ENCODE measurements at places on chromosomes 12 and 14. TPM values are rescaled to one million over a fixed set of nuclear protein-coding genes. Genes with fewer than 3 reads are reported as not detected.

GRCh38 chr14:28772613-28773012, 6.0 kb downstream of the FOXG1 start:
- no peak for DNase-seq

- no peak for DNase-seq
Measured at GRCh38 chr14:53494587-53494986, 341.5 kb upstream of the DDHD1 start.

DNA sequence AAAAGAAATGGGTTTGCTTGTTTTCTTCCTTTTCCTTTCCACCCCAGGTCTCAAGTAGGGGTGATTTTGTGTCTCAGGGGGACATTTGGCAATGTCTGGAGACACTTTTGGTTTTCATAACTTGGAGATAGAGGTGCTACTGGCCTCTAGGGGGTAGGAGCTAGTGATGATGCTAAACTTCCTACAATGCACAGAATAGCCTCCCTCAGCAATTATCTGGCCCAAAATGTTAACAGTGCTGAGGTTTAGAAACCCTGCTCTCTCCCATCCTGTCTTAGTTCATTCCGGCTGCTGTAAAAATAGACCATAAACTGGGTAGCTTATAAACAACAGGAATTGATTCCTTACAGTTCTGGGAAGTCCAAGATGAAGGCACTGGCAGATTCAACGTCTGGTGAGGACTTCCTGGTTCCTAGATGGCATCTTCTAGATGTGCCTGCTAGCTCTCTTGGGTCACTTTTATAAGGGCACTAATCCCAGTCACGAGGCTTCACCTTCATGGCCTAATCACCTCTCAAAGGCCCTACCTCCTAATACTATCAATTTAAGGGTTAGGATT, 7.4 kb upstream of the GAS2L3 start:
- no peak for DNase-seq

DNA sequence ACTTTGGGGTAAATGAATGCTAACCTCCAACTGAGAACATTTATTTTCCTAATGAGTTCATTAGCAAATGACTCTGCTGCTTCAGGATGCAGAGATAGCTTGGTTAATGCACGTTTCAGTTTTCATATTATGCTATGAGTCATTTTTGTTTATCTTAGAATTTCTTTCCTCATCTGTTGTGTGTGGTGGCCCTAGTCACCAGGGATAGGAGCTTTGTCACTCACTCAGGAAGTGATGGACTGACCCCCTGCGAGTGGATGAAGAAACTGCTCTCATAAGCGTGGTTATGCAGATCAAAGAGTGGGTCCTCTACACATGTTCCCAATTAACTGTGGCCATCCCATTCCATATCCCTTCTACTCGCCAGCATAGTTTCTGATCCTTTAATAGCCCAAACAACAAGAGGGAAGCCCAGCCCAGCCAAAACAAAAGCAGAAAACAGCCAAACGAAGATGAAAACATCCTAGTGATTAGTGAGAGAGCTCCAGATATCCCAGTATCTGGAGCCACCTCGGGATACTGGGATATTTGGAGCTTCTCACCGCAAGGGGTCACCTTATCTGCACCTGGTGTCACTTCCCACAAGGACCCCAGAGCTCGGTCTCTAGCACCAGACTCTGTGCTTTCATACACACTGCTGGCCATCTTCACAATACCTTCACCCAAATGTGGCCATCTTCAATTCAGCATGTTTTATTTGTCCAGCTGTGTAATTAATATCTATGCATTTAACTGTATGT, 8.6 kb downstream of the TC2N start:
- no peak for DNase-seq

- DNase-seq, result no peak
Measured at GRCh38 chr12:124519746-124520145, 47.7 kb downstream of the NCOR2 start.

- DNase-seq, result no peak
Measured at GRCh38 chr12:120346681-120347080, 19.1 kb upstream of the PLA2G1B start.

DNA sequence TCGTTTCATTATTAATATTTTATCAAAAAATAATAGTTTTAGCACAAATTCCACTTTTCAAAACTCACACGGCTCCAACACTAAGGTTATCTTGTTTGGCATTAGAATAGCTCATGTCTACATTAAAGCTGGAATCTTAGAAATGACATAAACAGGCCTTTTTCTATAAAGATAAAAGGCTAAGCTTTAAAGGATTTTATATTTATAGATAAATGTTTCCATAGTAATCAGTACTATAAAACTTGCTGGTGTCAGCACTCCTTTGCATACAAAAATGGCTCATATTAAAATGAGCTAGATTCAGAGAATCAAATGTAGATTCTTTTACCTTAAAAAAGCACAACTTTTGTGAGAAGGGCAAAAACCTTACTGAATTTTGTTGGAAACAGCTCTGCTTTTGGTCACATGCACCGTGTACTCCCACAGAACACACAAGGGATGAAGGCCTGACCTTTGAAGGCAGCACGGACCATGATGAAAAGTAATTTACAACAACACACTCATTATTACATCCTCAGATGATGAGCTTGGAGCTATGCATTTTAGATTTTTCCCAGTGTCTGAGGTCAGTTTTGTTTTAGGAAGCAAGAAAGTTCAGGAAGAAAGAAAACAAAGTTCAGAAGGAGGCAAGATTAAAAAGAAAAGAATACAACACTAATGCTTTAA, 202.8 kb downstream of the BCAT1 start:
- DNase-seq, result no peak

GRCh38 chr14:101417434-101417833, 143.9 kb upstream of the DIO3 start:
- DNase-seq, result no peak

DNA sequence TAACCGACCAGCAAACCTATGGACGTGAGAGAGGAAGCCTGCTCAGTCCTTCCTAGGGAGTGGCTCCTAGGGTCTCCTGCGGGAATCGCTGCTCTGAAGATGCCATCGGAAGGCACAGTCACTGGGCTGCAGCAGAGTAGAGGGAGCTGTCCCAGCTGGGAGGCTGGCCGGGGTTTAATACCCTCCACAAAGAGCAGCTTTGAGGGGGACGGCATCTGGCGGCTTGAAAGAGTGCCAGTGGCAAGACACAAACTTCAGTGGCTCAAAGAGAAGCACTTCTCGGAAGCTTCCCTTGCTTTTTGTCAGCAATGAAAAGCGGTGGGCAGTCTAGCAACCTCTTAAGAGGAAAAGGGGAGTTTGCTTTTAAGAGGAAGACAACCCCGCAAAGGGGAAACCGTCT, 114.6 kb downstream of the TMEM132C start:
- no peak for DNase-seq

DNA sequence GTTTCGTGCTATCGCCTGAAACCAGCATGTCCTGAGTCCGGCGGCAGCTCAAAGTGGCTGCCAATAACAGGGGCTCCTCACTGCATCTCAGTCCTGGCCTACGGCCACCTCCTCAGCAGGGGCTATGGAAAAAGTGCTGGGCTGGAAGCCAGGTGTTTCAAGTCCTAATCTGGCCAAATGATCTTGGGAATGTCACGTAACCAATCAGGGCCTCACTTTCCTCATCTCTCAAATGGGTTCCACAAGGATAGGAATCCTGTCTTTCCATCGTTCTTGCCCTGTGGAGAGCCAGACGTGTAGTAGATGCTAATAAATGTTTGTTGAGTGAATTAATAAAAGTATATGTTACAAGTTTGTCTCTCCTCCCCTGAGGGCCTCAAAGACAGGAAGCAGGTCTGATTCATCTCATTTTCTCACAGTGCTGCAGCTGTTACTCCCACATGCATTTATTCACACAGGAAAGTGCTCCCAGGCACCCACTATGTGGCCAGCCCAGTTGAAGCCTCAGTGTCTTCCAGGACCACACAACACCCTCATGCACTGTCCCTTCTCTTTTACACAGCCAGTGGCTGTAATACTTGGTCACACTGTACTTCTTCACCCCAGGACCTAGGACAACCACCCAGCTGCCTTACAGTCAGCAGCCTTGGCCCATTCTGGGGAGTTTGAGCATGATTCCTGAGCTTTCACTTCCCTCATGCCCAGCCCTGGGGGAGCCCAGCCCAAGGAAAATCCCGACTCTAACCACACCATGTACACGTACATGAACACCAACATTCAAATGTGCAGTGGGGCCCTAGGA, 5.0 kb downstream of the CMKLR1 start:
- DNase-seq, result no peak

DNA sequence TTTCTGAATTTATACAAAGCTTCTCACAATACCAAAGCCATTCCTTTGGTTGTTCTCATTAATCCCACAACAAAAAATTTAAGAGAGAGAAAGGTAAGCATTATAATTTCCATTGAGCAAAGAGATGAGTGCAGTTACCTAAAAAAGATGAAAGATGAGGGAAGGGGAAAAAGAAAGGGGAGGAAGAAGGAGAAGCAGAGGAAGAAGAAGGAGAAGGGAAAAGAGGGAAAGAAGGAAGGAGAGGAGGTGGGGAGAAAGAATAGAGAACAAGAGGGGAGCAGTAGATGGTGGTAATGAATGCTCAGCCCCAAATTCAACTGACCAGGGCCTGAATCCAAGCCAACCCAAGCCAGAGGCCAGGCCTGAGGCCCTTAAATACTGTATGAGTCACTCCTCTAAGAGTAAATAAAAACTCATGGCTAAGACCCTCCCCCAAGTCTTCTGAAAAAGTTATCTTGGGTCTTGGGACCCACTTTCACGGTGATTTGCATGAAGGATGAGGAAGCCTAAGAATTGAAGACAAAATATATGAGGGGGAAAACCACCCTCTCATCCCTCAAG, 144.6 kb downstream of the ITPR2 start:
- no peak for DNase-seq

DNA sequence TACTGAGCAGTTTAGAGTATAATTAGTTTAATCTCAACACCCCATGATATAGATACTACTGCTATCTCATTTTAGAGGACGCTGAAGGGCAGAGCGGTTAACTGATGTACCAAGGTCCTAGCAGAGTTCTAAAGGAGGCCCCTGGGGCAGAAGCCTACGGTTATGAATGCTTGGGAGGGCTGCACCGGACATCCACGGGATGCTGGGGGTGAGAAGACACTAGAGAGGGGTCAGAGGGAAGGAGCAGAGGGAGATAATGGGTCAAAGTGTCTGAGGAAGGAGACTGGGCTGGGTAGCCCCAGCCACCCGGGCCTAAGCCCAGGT, 1.6 kb upstream of the ACTR6 start:
- no peak for DNase-seq

- no peak for DNase-seq
Measured at GRCh38 chr14:76131071-76131965, 20.4 kb upstream of the GPATCH2L start.

DNA sequence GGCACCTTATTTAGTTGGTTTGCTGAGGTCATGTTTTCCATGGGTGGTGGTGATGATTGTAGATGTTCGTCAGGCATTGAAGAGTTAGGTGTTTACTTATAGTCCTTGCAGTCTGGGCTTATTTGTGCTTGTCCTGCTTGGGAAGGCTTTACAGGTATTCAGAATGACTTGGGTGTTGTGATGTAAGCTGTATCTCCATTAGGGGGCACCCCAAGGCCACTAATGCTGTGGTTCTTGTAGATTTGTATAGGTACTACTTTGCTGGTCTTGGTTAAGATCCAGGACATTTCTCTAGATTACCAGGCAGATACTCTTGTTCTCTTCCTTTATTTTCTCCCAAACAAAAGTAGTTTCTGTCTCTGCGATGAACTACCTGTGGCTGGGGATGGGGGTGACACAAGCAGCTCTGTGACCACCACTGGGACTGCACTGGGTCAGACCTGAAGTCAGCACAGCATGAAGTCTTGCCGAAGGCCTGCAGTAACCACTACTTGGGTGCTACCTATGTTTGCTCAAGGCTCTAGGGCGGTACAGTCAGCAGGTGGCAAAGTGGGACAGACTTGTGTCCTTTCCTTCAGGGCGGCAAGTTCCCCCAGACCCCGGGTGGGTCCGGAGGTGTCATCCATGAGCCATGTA, 35.8 kb upstream of the FBXO33 start:
- DNase-seq, result no peak

DNA sequence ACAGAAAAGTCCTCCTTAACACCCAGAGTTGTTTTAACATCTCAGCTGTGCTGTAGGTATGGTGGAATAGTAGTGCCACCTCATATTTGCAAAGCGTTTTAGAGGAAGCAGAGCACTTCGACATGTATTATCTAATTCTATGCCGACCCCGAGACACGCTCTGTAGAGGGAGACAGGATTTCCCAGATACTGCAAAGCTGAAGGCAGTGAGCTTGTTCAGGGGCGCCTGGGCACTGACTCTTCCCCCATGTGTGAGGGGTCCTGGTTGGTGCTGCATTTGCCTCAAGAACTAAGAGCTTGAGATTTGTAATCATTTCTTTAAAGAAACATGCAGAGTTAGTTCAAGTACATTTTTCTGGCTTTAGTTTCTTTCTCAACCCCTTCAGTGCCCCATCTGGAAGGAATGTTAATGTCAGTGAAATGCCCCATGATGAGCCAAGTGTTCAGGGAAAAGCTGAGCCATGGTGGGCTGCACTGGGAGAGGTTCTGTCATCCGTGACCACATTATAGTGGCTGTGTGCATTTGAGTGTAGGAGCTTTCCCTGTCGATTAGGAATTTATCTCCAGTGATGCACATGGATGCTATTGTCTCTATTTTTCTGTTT, 66.3 kb downstream of the MBIP start:
- no peak for DNase-seq

DNA sequence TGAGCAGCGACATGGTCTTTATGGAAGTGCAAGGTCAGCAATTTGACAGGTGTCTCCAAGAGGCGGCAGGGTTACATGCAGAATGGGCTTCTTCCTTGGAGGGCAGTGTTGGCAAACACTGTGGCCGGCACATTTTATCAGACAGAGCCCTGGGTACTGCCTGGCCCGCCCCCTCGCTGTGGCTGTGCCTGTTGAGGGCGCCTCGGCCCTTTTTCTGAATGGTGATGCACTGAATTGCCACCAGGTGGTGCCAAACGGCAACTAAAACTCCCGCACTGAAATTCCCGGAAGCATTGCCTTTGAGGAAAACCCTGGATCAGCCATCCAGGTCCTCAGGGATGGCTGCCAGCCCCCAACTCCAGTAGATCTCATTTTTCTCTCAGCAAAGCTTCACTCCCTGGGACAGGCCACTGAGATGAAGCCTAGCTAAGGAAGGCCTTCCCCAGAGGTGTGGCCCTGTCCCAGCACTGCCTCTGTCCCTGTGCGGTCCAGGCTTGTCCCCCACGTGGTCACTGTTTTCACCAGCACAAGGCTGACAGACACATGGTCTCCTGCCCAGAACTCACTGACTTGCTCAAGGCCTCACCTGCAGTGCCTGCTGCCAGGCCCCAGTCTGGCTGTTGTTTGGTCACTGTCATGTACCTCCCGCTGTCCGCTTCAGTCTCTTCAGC, 73.6 kb downstream of the TESC start:
- DNase-seq, result peak; percentile 50

GRCh38 chr12:21571046-21571445, 33.6 kb downstream of the GYS2 start:
- no peak for DNase-seq

DNA sequence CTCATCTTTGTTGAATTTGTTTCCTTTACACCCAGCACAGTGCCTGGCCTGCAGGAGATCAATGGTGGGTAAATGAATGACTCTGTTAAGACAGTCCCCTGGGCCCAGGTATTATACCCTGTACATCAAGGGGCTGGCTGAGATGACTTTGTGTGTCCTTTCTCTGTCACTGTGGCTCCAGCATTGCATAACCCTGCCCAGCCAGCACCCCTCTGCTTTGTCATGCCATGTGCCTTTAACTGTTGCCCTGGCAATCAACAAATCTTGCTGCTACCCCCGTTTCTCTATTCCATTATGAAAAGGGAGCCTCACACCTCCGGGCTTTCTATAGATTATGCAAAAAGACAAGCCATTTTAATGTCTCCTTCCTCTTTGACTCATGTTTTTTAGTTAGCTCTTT, 7.6 kb upstream of the FLVCR2 start:
- no peak for DNase-seq

Gene MYH6
- 0.26 TPM for total RNA-seq

Gene SERPINA3
- 3.5 TPM for total RNA-seq

Gene GDF3
- total RNA-seq, result not detected

Gene REP15
- total RNA-seq, result 0.95 TPM
